Stimulated activated CD4-positive, alpha-beta T cell treated with anti-CD3 and anti-CD28 coated beads, Interleukin-4, amount 100 ng/mL, for 48 hours (primary cell): ENCODE measurements at places on chromosomes 13 and 19.

DNA sequence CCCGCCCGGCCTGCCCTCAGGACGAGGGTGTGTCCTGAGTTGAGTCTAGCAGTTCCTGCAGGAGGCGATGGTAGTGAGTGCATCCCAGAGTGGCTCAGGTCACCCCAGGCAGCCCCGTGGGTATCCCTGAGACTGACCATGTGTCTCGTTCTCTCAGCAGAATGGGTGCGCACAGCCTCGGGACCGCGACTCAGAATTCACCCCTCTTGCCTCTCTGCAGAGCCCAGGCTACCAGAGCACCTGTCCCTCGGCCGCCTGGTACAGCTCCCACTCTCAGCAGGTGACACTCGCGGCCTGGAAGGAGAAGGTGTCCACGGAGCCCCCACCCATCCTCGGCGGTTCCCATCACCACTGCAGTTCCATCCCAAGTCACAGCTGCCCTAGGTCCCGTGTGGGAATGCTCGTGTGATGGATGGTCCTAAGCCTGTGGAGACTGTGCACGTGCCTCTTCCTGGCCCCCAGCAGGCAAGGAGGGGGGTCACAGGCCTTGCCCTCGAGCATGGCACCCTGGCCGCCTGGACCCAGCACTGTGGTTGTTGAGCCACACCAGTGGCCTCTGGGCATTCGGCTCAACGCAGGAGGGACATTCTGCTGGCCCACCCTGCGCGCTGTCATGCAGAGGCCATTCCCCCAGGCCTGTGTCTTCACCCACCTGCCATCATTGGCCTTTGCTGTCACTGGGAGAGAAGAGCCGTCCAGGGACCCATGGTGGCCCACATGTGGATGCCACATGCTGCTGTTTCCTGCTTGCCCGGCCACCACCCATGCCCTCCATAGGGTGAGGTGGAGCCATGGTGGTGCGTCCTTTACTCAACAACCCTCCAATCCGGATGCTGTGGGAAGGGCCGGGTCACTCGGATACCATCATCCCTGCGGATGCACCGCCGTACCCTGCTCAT is 87.1 kb upstream of the MCF2L start:
- DNase-seq = no peak

GRCh38 chr13:85685436-85685835 is 113.8 kb downstream of the SLITRK6 start:
- no peak for DNase-seq

DNA sequence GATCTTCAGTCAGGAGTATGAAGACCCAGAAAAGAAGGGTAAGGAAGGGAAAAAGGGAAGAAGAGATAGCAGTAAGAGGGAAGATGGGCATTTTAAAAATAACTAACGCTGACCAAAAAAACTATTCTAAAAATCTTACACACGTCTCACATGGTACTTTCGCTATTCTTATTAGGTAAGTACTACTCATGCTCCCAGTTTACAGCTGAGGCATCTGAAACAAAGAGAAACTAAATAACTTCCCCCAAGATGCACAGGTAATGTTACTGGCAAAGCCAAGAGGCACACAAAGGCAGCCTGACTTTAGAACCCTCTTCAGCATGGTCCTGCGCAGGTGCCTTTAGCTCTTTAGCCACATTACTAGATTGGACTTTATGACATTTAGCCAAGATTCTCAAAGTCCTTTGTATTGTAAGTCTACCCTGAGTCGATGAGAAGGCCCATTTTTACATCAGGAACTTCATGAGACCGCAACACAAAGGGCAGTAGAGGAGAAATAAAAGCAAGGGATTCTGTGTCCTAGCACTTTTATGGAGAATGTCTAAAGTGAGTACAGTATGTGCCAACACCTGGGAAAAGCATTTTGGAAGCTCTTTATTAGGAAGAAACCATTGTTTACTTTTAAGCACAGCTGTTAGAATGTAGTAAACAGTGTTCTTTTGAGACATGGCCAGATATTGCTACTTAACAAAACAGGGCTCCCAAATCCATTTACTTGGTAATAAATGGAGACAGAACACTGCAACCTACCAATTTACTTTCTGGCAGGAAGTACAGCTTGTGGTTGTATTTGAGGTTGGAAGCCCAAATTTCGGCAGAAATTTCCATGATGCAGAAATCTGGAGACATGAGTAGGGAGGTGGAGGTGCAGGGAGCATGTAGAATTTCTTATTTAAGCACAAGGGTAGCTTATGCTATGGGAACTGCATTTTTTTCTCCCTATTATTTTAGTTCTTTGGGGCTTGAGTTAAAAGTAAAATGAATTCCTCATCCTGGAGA is 250.7 kb downstream of the KCTD12 start:
- no peak for DNase-seq

DNA sequence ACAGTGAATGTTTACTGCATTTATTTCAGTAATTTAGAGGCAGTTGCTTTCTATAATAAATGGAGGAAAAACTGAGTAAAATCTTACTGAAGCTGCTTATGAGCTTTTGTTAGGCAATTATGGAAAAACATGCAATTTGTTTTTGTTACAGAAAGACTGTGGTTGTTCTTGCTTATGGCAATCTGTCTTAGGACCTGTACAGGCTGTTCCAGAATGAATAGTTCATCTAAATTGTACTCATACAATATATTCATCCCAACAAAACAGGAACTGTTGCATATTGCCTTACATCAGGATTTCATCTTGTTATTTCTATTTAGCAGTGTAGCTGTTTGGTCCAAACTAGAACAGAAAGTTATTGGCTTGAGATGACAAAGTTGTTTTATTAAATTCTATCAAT is 199.2 kb downstream of the NALCN start:
- DNase-seq = no peak

DNA sequence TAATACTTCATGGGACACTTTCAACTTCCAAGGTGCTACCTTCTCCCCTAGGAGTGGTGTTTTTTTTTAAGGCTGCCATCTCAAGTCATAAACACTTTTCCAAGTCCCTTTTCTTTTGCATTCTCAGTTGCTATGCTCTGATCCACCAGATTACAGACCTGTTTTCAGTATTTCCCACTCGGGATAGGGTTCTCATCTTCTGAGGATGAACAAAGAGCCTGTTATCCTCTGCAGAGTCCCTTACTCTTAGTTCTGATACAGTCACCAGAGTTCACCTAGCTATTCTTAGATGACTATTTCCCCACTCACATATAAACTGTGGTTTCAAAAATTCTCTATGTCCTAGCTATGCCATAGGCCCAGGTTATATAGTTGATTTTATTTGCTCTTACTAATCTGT is 15.9 kb downstream of the ZDHHC20 start:
- no peak for DNase-seq
